ENCODE measurements at places on chromosomes 16 and 17.

GRCh38 chr17:78960928-78961327, 18.8 kb downstream of the LGALS3BP start:
- no peak for DNase-seq

GRCh38 chr16:12625068-12625467, 178.6 kb downstream of the CPPED1 start:
- no peak for DNase-seq

DNA sequence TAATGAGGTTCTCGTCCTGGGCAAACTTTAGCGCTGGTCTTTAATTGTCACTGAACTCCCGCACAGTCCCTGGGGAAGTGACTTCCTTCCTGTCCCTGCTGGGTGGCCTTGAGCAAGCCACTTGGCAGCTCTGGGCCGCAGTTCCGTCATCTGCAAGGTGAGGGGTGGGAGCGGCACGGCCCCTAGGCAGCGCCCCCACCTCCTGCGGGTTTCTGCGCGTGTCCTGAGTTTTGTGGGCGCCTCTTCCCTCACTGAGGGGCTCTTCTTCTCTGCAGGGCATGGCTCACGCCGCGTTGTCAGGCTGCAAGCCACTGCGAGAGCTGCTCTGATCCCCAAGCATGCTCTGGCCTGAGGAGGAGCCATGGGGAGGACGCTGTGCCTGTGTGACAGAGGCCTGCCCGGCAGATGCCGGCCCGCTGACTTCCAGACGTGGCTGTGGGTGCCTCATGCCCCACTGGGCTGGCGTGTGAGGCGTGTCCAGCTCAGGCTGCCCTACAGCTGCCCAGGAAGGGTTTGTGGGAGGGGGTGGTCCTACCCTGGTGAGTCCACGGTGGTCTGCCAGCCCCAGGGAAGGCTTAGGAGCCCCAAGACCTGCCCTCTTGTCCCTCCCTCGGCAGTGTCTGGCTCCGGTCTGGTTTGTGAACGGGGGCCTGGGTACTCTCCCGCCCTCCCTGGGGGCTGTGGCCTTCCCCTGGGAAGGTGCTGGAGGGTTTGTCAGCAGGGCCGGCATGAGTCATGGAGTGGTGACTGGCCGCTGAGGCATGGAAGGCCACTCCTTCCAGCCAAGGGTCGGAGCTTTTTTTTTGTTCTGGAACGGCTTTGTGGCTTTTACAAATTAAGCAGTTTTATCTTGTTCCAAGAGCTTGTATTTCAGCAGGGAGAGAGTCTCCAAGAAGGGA, 182.0 kb downstream of the SEC14L1 start:
- no peak for DNase-seq

GRCh38 chr17:14118951-14119350, 49.6 kb downstream of the COX10 start:
- no peak for DNase-seq

- no peak for DNase-seq
These were observed 85.7 kb downstream of the TAOK1 start for GRCh38 chr17:29475891-29476290.

DNA sequence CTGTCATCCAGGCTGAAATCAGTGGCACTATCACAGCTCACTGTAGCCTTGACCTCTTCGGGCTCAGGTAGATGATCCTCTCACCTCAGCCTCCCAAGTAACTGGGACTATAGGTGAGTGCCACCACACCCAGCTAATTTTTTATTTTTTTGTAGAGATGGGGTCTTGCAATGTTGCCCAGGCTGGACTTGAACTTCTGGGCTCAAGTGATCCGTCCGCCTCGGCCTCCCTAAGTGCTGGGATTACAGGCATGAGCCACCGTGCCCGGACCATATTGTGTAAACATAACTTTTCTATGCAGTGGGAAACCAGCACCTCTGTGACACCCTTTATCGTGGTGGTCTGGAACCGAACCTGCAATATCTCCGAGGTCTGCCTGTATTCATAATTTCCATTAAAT, 11.2 kb upstream of the CSF3 start:
- DNase-seq: no peak

DNA sequence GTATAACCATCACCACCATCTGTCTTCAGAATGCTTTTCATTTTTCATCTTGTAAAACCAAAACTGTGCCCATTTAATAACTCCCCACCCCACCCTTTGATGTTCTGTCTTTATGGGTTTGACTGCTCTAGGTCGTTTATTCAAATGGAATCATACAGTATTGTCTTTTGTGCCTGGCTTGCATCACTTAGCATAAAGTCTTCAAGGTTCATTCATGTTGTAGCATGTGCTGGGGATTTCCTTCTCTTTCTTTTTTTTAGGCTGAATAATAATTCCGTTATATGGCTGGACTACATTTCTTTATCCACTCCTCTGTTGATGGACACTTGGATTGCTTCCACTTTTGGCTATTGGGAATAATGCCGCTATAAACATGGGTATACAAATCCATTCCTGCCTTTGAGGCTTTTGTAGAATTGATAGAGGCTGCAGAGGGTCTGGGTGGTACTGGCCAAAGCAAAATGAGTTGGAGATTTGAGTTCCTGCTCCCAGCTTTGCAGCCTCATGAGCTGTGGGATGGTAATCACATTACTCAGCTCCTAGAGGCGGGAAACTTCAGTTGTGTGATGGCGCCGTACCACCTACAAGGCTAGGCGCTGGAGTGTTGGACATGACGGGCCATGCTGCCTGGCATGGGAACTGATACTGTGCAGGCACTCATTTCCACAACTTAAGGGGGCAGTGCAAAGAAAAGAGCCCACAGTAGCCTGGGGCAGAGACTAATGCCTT, 64.8 kb downstream of the CLEC16A start:
- DNase-seq: no peak

GRCh38 chr17:45366049-45366448, 49.2 kb upstream of the MAP3K14 start:
- no peak for DNase-seq

DNA sequence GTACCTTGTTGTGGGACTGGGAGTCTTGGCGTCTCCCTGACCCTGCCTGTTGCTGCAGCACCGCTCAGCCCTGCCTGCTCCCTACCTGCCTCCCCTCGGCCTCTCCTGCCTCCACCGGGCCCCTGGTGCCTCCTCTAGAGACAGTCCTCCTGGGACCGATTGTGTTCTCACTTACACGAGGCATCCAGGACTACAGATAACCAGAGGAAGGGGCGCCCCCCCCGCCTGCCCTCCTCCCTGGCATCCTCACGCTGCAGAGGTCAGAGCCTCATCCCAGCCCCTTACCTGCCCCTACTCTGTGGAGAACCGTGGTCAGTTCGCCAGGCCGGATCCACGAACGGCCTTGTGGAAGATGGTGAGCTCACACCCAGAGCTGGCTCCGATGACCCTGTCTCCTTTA, 24.8 kb downstream of the MAPT start:
- DNase-seq: no peak

DNA sequence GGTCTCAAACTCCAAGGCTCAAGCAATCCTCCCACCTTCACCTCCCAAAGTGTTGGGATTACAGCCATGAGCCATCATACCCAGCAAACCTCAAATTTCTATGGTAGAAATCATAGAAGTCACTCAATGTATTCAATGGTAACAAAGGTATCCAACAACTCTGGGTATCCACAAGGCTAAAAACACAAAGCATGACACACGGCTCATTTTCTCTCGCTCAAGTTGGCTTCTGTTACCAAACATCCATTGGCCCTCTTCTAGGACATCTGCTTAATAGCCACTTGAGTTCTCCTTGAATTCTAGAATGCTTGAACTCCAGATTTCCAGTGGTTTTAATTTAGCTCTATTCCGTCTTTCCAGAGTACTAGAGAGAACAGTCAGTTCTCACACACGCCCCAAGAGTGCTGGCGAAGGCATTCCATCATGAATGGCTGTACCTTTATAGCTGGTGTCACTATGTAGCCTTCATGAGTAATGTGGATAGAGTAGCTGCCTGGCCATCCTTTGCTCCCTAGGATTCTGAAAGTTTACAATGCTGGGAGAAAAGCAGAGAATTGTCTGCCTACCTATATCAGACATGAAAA, 42.6 kb downstream of the SPAG9 start:
- DNase-seq: no peak

GRCh38 chr16:88926374-88926990, 50.5 kb downstream of the CBFA2T3 start:
- no peak for DNase-seq

DNA sequence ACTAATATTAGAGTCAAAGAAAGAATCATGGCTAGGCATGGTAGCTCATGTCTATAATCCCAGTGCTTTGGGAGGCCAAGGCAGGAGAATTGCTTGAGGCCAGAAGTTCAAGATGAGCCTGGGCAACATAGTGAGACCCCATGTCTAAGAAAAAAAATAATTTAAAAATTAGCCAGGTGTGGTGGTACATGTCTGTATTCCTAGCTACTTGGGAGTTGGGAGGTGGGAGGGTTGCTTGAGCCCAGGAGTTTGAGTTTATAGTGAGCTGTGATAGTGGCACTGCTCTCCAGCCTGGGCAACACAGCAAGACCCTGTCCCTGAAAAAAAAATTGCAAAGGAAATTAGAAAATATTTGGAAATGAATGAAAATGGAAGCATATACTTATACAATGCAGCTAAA, 210.3 kb upstream of the AXIN2 start:
- DNase-seq: no peak

GRCh38 chr17:73657473-73658116, 13.3 kb upstream of the SDK2 start:
- DNase-seq: no peak

DNA sequence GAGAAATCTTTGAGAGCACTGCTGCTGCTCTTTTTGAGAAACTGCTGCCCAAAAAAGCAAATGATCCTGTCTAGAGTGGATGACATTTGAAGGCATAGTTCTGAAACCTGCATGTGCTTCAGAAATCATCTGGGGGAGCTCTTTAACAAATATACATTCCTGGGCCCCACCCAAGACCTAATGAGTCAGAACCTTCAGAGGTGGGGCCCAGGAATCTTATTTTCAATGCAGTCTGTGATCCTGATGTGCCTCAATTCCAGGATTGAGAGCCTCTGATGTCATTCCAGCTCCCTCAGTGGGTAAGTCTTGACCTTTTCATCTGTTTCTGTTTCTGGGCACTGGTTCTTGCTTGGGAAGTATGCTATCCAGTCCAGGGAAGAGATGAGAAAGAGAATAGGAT, 42.3 kb downstream of the HNF1B start:
- DNase-seq: no peak

DNA sequence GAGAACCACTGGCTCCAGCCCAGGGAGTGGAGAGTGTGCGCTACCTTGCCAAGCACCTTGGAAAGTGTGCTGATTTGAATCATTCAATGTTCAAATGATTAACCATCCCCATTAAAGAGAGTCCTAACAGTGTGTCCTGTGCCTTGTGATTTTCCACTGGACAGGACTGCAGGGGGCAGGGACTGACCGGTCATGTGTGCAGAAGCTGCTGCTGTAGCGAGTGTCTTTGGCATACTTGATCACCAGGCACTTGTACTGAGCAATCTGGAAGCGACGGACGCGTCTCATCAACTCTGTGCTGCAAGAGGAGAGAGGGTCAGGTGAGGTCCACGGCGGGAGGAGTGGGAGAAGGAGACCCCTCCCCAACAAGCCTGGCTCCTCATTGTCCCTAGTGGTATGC, 2.0 kb downstream of the TK1 start:
- no peak for DNase-seq

- no peak for DNase-seq
These were observed 85.6 kb downstream of the SOX9 start for GRCh38 chr17:72206376-72206775.

GRCh38 chr17:1485423-1486376, 6.8 kb downstream of the MYO1C start:
- no peak for DNase-seq

DNA sequence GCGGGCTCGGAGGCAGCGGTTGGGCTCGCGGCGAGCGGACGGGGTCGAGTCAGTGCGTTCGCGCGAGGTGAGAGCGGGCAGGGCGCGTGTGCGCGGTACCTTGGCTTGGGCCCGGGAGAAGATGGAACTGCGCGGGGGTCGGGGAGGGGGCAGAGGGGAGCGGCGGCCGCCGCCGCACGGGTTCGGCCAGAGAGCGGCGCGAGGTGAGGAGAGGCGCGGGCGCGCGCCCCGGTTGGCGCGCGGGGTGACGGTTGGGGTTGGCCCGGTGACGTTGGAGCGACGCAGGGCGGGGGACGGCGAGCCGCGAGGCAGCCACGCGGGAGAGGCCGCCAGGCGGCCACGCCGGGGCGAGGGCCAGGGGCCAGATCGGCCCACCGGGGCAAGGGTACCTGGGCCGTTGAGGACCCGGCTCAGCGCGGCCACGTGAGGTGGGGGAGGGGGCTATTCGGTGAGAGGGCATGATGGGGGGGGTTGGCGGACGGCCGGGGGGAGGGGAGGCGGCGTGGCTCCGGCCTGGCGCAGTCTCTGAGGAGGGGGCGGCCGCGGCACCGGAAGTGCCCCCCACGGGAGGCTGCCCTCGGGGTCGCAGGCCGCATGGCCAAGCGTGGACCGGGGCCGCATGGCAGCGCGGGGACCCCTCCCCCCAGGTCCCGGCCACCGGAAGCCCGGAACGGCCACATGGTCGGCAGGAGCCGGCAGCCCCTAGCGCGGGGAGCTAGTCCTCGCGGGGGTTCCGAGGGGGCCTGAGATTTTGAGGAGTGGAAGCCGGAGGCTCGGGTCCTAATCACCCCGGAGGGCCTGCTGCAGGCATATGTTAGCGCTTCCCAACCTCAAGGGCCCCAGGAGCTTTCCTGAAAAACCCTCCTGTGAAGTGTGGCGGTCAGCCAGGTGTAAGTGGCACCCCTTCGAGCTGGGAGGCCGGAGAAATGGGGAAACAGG, 527 bp downstream of the EIF5A start:
- DNase-seq: no peak

DNA sequence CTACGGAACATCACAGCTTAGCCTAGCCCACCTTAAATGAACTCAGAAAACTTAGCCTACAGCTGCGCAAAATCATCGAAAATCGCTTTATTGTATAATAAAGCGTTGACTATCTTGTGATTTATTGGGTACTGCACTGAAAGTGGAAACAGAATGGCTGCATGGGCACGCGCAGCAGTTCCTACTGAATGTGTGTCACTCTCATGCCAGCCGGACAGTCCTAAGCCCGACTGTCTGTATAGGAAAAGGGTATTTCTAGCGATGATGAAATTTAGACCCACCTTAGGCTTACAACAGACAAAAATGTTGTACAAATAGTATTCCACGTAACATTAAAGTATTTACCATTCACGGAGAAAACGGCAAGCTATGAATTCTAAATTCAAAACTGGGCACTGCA, 9.3 kb downstream of the FBXO31 start:
- no peak for DNase-seq

DNA sequence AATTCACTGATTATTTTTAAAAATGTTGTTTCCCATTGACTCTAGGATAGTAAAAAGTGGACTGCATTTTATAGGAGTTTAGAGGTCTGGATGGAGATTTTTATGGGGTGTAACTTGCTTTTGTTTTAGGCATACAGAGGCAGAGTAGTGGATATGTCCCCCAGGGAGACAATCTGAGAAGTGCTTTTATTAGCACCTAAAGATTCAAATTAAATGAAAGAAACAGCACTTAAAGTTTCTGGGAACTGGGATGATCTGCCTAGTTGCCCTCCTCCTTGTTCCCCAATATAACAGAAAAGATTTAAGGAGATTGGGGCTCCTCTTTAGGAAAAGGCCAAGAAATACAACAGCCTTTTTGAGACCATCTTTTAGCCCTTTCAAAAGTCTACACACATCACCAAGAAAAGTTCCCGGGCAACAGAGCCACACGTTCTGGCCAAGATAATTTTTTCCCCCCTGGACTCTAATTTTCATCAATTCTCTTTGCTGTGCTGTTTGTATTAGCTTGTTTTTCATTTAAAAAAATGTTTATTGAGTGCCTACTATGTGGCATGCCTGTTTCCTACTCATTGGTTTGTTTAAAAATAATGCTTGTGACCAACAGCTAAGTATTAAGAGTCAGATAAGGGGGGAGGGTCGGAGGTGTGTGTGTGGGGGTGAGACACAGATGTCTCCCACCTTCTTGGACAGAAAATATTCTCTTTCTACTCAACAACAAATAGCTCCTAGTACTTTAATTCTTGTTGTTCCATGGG, 2.5 kb upstream of the IGF2BP1 start:
- no peak for DNase-seq

Measured in stimulated activated CD4-positive, alpha-beta T cell treated with anti-CD3 and anti-CD28 coated beads, Interleukin-15, amount 100 ng/mL, for 48 hours (primary cell).